ENCODE measurements at places on chromosomes 1 and 21.

DNA sequence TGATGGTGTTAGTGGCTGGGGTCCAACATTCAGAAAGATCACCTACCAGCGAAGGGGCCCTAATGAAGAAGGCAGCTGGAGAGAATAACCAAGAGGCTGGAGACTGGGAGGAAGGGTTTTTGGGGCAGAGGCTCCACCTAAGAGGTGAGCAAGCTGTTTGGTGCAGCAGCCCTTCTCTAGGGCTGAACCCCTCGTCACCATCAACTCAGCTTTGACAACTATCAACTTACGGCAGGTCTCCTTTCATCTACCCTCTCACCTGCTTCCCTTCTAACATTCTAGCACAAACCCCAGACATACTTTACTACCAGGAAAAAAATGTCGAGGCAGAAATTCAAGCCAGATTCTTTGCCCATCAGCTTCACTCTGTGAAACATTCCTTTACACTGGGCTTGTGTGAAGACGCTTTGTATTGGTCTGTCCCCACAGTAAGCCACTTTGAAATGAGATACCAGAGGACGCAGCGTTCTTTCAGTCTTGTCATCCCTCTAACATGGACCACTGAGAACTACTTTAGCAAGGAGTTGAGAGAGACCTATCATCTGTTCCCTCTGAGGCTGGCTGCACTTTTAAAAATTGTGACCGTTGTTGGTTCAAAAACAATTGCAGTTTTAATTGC, 84.6 kb downstream of the RAVER2 start:
- DNase-seq, result no peak

- no peak for DNase-seq
These were observed 33.4 kb downstream of the HMCN1 start for GRCh38 chr1:185767508-185768120.

DNA sequence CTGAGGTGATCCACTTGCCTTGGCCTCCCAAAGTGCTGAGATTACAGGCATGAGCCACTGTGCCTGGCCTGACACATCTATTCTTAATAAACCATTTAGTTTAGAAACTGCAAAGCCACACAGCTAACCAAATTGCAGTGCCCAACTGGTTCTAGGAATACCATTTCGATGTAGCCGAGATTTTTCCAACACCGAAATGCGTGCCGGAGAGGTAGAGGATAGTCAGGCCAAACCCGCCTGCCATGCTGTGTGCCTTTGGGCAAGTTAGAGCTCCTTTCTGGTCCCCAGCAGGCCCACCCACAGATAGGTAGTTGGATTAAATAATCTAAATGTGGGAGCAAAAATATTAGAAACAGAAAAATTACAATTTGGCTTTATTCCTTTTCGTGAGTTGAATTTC, 254.4 kb downstream of the FOXD2 start:
- DNase-seq, result no peak

DNA sequence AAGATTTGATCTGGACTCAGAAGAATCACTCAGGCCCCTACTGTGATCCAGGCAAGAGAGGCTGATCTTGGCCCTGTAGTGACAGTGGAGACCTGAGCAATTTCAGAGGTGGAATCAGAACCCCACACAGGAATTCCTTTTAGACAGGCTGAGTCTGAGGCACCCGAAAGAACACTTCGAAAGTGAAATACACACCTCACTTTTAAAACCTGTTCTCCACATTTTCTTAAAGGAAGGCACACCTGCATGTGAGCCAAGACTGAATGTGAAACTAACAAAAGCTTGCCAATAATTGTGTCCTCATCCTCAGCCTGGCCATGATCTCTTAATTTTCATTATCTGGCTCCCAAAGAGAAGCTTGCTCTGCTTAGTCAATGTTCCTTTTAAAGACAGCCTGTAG, 32.2 kb downstream of the SIPA1L2 start:
- DNase-seq, result no peak

DNA sequence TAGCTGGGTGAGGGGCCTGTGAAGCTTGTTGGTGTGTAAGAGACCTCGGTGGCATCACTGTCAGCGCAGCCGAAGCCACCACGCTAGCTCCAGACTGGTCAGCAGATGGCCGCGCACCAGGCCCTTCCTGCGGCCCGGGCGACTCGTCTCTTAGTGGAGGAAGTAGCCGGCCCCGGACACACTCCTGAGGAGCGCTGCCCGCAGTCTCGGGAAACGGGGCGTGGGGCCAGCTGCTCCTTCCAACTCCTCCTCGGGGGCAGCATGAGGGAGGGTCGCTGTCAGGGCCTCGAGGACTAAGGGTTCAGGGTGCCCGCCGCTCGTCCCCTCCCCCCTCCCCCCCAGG, 20.4 kb downstream of the H3-3A start:
- DNase-seq, result no peak

Measured in common myeloid progenitor, CD34-positive (primary cell).